Neuronal stem cell (in vitro differentiated cells): ENCODE measurements at places on chromosomes 7 and 10.
A peak's percentile ranks its signal among the peaks of the same experiment; 100 is the strongest.

DNA sequence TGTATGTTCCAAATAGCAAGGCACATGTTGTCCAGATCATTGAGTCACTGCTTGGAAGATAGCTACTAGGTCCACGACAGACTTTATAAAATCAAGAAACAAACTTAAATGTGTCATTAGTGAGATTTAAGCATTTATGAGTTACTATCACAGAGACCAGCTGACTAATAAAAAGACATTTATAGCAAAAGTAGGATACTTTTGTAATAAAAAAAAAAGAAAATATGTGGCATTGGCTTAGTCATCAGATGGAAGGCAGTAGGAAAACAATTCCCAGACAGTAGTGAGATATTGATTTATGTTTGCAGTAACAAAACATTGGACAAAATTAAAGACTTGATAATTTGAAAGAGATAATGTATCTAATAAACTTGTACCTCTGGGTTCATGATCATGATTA lies 881.0 kb upstream of the LRRN3 start:
- no peak for DNase-seq

DNA sequence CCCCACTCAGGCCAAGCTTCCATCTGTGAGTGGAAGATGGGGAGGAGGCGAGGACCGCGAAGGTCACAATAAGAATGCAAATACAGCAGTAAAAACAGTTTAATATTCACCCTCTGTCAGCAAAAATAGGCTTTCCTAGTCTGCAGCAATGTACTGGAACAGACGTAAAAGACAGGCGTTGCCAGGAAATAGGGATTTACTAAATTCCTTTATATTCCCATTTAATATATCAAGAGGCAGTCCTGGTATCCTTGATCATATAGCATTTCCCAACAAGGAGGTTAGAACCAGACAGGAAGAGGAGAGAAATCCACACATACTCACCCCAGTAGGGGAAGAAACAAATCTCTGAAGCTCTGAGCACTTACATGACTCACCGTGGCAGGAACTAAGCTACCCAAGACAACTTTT lies 1054.9 kb upstream of the C7orf33 start:
- DNase-seq, result no peak

DNA sequence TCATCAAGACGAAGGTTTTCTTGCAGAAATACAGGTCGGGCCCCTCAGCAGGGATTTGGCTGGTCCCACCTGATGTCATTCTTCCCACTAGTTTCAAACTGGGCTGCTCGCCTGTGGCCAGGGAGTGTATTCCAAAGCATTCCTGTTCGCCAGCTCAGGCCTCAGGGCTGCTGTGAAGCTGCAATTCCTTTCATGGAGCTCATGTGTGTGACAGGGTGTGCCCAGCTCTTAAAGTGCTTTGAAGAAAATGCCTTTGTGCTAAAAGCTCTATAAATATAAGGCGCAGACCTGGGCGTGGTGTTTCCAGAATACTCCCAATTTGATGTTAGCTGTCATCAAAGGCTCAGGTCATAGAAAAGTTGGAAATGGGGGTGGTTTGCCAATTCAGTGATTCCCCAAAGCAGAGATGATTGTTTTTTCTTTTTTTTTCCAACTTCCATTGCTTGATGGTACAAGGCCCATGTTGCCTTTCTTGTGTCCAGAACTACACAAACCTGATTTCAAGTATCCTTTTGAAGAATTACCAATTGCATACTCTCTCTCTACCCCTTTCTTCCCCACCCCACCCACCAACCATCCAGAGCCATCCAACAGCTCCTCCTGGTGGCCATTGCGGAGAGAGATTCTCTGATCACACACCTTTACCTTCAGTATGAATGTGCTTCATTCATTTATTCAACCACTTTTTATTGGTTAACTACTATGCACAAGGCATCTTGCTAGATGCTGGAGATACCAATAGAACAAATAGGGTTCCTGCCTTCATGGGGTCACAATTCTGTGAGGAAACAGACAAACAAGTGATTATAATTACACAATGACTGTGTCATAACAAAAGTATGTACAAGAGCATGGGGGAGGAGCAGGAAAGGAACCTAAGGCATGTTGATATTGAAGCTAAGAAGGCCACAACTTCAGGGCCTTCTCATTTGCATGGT lies 297.3 kb upstream of the LYZL1 start:
- peak; percentile 41 for DNase-seq

DNA sequence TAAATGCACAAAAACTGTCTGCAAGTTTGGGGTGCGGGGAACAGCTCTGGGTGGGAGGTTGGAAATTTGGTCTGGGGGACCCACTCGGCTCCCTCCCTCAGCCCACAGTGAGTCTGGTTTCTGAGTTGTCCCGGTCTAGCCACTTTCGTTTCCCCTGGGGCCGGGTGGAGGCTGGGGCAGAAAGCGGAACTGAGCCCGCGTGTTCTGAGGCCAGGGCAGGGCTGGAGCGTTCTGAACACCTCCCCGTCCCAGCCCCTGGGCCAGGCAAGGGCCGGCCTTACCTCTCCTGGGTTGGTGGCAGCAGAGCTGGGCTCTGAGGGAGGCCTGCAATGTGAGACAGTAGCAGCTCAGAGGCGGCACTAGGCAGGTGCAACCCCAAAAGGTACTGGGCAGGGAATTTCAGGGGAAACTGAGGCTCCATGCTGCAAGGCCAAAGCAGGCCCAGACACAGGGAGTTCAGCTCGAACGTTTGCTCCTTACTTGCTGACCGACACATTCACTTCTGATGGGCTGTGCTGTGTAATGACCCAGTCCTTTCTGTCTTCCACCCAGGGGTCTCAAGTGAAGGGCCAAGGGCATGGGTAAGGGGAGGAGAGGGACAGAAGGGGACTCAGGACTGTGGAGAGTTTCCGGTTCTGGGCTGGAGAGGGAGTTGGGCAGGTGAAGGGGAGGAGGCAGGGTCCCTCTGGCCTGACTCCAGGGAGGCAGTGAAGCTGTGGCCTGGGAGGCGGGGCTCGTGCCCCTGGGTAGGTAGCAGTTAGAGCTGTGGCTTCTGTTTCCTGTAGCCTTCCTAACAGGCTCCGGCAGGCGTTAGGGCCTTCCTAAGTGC lies 3.0 kb downstream of the IRF5 start:
- DNase-seq, result no peak

GRCh38 chr7:29929018-29929807 lies 60.4 kb downstream of the SCRN1 start:
- DNase-seq, result no peak

DNA sequence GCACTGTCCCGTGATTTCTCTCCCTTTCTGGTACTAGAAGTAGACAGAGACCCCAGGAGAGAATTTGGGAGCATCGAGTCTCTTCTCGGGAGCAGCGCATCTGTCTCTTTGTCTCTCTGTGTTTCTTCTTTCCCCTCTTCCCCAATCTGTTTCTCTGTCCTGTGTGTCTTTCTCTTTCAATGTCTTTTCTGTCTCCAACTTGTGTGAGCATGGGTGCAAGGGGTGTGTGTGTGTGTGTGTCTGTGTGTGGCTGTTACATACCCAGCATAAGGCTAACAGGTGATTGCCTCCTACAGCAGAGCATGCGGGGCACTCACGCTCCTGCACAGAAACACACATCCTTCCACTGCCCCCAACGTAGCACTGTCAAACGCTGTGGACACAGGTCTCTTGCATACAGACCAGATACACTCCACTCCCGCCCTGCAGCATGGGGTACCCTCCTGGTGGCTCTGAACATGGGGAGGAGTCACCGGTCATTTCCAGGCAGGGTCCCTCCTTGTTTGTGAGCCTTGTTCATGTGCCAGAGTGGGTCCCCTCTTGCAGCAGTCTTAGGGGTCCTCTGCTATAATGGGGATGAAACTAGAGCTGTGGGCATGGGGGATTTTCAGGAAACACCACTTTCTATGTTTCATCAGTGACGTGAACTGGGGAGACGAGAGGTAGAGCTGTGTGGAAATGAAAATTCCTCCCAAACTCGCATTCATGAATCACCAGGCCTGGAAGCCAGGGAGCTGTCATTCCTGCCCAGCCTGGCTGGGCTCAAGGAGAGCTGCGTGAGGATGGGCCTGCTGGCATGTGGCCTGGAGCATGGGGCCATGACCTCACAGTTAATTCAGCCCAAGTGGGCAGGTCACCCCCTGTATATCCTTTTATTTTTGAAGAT lies 980 bp downstream of the ADAMTS14 start:
- no peak for DNase-seq

GRCh38 chr7:35351466-35351865 lies 97.6 kb upstream of the TBX20 start:
- DNase-seq, result no peak

GRCh38 chr10:29595636-29596225 lies 39.0 kb downstream of the SVIL start:
- no peak for DNase-seq

- DNase-seq, result no peak
Measured at GRCh38 chr7:155032978-155033377, 30.1 kb upstream of the PAXIP1 start.

DNA sequence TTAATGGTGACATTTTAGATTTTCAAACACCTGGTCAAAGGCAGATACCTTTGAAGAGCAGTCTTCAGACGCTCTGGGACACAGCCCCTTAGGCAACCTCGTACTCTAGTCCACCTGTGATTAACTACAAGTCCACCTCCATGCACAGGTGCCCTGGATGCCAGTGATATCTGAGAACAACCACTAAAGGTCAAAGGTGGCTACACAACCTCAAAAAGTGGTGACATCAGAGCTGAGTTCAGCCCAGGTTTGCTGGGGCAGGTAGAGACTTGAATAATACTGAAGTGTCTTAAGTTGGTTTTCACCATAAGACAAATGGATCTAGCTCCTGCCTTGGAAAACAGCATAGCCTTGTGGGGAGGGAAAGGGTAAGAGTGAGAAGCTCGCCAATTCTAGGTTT lies 143.4 kb upstream of the ADO start:
- no peak for DNase-seq

- no peak for DNase-seq
Measured at GRCh38 chr7:89077992-89078391, 282.5 kb upstream of the TEX47 start.

DNA sequence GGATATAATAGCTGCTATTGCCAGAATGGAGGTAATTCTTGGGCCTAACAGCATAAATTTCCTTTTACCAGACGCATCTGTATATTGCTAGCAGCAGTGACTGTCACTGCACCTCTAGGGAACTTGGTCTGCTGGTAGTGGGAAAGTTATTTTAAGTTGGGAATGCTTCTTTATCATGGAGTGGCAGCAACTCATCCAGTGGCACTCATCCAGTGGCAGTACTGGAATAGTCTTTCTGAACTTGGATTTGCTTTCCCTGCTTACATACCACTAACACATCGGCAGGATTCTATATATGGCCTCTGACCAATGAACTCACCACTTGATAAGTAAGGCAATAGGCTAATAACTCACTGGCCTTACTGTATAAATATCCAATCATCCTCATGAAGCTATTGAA lies 22.0 kb upstream of the ICA1 start:
- no peak for DNase-seq

DNA sequence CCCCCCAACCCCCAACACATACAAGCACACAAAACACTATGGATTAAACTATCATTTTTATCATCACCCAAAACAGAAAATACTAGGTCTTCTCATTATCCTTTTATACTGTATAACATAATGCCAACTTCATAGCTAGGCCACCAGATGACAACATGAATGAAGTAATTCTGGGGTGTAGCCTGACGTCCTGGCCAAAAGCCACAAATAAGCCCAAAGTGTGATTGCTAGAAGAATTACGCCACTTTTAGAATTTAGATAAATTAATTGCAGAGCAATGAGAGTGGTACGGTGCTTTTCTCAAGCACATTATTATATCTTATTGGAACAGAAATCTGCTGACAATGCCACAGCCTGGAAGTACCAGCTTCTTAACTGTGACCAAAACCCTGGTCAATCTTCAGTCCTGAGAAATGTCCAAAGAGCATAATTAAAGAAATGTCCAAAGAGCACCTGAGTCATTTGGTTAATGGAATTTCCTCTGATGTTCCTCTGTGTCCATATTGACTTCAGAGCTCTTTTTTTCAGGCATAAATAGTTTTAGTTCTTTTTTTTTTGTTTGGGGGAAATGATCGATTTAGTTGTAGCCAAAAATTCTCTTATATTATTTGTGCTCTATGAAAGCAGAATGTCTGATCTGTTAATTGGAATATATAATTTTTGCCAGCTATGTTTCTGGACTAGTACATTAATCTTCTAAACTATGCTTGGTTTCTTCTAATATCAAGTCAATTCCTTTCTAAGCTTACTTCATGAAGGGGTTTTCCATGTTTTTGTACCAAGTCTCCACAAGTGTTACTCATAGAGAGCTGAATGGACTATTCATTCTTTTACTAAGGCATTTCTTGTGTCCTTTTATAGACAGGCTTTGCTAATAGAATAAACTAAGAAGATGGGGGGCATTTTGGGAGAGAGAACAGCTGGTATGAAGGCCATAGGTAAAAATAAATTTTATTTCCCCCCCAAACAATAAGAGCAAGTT lies 233.4 kb upstream of the SLC26A5 start:
- DNase-seq, result no peak

DNA sequence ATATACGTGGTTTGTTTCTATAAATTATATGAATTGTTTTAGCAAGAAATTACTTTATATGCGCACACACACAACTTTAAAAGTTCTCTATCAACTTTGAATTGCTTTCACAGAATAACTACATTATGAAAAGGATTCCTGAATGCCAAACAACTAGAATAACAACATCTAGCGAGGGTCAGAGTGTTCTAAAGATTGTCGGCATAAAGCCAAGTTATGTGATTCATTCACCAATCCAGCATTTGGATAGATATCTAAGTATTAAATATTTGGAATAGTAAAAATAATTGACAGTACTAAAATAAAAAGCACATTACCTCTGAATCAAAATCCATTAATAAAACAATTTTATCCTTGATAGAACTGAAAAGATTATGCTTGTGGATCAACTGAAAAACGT lies 125.3 kb upstream of the AMPH start:
- DNase-seq, result no peak

- no peak for DNase-seq
Measured at GRCh38 chr7:99242682-99243081, 30.0 kb upstream of the MYH16 start.

GRCh38 chr7:134954197-134955082 lies 31.9 kb upstream of the AGBL3 start:
- DNase-seq, result no peak

GRCh38 chr10:20760460-20760859 lies 136.7 kb downstream of the NEBL start:
- DNase-seq, result no peak

- no peak for DNase-seq
Measured at GRCh38 chr10:89659143-89660131, 14.4 kb upstream of the PANK1 start.
